IPS-NIHi11 (cell line): ENCODE measurements at places on chromosomes 5 and 9.

DNA sequence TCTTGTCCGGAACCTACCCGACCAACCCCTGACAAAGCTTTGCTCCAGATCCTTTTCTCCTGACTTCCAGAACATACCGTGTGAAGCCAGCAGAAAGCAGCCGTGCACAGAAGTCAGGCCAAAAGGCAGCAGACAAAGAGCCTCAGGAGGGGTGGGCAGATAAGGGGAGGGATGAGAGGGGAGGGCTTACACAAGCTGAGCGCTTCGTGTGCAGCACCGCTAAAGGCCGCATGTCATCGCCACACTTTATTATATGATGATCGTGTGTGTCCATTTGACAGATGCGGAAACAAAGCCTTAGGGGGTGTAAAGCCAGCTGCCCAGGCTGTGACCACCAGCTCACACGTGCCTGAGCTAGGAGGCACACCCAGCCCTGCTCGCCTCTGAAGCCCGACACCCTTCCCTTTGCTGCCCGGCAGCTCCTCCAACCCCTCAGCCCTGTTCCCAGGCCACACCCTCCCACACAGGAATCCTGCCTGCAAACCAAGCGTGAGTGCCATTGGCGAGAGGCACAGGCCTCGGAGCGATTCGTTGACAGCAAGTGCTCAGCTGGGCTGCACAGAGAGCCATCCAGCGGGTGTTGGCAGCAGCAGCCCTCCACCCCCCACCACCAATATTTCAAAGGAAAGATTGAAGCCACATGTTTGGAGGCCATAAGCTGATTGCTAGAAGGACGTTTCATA, 170.5 kb upstream of the SMIM23 start:
- peak; percentile 84 for DNase-seq

- DNase-seq: no peak
Observed at GRCh38 chr9:114799925-114800324, 5.9 kb downstream of the TNFSF15 start.

- no peak for DNase-seq
Observed at GRCh38 chr9:125966959-125967711, 220.0 kb downstream of the PBX3 start.

DNA sequence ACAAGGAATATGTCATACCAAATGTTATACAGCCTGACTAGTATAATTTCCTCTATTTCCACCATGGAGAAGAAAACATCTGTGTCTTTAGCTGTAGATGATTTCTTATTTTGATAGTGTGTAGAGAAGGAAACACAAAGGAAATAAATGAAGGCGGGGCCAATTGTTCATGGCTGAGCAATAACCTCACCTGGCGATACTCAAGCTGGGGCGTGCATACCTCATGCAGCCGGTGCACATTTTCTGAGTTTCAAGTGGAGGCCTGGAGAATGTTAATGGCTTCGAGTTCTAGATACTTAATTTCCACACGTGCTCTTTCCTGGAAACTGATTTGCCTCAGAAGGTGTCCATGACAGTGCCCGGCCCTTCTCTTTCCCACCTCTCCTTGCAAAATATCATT, 127.4 kb upstream of the TAF11L2 start:
- DNase-seq: no peak

GRCh38 chr5:137563646-137564397, 64.7 kb upstream of the SPOCK1 start:
- DNase-seq: no peak

DNA sequence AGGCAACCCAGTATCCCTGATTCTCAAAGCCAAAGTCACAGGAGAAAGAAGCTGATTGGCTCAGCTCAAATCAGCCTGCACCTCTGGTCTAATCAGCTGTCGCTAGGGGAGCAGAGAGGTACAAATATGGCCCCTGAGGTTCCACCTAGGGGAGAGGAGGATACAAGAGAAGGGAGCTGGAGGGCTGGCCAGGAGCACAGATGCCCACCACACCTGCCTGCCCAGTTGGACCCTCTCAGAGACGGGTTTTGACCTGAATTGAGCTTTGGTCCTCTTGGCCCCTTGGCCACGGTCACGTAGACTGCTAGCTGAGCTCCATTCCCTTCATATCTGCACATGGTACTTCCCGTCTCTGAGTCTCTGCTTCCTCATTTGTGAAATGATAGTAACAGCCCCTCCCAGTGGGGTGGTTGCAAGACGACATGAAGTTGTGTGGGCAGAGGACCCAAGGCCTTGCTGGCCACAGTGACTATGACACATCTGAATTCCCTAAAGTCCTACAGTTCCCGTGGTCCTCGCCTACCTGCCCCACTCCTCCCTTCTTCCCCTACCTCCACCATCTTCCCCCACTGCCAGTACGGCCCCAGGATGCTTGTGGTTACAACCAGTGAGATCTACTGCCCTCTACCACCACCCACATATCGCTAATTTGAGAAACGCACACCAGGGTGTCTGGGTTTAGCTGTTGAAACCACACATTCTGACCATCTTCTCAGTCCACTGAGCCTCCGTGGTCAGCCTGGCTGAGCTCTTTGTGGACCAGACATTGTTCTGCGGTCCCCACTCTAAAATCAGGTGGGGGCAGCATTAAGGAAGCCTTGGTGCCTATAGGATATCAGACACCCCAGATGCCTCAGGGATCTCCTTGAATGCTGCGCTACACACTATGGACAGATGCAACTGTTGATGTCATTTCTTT, 60.3 kb upstream of the NEK6 start:
- DNase-seq: no peak

DNA sequence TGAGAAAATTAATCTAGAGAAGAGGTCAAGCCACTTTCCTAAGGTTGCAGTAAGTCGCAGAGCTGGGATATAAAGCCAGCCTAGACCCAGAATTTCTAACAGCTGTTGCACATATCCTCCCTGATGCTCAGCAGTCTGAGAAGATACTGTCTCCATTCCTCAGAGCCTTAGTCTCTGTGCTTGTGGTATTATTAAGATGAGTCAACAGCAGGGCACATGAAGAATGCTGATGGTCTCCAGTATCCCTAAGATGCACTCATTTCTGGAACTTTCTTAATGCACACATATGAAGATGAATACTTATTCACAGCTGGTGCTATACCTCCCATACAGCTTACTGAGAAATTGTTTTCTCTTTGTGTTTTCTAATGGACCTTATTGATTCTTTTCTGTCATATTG, 32.5 kb downstream of the SGCD start:
- DNase-seq: no peak

- no peak for DNase-seq
Observed at GRCh38 chr5:73764586-73764985, 138.6 kb downstream of the ARHGEF28 start.

DNA sequence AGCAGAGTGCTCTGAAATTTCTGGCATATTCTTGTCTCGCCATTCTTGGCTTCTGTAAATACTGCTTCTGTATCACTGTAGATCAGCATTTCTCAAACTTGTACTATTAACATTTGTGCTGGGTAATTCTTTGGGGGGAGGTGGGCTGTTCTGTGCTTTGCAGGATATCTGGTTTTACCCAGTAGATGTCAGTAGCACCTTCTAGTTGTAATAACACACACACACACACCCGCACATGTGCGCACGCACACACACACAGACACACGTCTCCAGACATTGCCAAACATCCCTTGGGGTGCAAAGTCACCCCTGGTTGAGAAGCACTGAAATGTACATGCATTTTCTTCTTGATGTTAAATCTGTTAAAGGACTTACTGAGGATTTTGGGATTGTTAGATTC, 304.1 kb downstream of the MAT2B start:
- DNase-seq: no peak

DNA sequence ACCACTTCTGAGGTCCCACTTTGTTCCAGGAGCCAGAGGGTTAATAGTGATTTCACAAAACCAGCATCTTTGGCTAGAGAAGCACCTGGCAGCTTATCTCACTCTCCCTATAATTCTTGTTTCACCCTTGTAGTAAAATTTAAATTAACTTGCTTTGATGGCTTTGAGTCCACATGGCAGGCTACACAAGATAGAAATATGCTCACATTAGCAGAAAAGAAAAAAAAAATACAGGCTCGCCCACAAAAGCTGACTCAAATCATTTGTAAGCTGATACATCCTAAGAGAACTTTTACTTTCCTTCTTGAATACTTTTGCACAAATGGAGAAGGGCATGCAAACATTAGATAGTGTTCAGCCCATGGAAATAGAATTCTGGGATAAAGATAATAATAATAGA, 36.2 kb downstream of the TNFSF15 start:
- no peak for DNase-seq

DNA sequence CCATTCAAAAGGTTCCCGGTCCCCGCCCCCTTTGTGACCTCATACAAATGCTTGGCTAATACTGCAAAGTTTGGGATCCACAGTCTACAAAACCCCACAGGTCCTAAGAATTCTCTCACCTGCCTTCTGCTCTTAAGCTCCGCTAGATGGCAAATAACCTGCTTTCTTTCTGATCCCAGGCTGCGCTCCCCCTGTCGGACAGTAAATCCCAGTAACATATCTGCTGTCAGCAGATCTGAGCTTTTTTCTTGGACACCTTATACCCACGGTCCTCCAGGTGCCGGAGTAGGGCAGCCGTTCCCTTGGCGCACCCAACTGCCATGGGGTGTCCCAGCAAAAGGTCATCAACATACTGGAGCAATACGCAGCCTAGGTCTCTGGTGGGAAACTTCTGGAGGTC, 39.0 kb upstream of the PPP1R26 start:
- DNase-seq: no peak

- no peak for DNase-seq
Observed at GRCh38 chr9:4263591-4263990, 36.3 kb downstream of the GLIS3 start.

DNA sequence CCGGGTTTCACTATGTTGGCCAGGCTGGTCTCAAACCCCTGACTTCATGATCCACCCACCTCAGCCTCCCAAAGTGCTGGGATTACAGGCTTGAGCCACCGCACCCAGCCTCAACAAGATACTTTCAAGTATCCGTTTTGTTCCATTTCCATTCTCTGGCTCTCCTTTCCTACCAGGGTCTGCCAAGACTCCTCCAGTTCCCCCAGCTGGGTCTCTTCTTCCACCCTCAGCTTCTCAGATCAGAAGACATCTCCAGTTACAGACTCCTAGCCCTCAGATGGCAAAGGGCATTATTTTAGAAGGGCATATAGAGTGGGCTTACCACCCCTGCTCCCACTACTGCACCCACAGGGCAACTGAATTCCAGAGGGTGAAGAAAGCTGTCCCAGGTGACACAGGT, 1.5 kb upstream of the PDGFRB start:
- no peak for DNase-seq

- DNase-seq: no peak
Observed at GRCh38 chr5:147175516-147176097, 59.2 kb upstream of the STK32A start.

GRCh38 chr9:132882616-132883015, 3.9 kb downstream of the SPACA9 start:
- DNase-seq: no peak

- no peak for DNase-seq
Observed at GRCh38 chr5:5792106-5792505, 369.6 kb downstream of the ICE1 start.

DNA sequence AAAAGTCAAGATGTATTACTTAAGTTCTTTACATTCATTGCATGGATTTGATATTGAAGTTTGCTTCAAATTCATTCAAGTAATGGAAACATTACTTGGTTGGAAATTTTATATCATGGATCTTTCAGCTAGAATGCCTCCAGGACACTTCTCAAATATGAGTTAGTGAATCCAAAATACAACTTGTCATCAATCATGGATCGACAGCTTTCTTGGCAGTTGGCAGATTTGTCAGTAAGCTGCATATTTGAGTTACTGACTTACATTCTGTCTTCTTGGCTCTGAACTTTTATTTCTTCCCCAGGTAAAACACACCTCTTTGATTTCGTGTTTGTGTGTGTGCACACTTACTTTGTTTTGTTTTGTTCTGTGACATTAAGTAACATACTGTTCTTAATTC, 1171.1 kb downstream of the TAF11L14 start:
- DNase-seq: no peak

DNA sequence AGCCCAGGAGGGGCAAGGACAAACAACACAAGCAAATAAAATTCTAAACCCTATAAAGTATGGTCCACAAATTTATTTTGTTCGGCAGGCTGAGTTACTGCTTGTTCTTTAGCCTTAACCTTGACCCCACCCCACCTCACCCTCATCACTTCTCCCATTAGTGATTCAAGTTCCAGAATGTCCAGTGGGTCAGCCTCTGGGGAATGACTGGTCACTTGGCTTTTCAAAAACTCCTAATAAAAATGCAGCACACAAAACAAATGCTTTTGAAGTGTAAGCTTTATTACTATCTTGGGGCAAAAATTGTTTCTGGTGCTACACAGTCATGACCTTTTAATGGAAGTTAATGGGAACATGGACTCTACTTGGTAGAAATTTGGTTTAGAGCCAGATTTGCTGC, 142.1 kb downstream of the MPDZ start:
- no peak for DNase-seq

GRCh38 chr5:120088412-120088811, 375.7 kb upstream of the PRR16 start:
- no peak for DNase-seq

- peak; percentile 90 for DNase-seq
Observed at GRCh38 chr5:132419502-132420468, 50.3 kb downstream of the SLC22A5 start.

- DNase-seq: no peak
Observed at GRCh38 chr5:2656206-2656605, 95.3 kb downstream of the IRX2 start.

DNA sequence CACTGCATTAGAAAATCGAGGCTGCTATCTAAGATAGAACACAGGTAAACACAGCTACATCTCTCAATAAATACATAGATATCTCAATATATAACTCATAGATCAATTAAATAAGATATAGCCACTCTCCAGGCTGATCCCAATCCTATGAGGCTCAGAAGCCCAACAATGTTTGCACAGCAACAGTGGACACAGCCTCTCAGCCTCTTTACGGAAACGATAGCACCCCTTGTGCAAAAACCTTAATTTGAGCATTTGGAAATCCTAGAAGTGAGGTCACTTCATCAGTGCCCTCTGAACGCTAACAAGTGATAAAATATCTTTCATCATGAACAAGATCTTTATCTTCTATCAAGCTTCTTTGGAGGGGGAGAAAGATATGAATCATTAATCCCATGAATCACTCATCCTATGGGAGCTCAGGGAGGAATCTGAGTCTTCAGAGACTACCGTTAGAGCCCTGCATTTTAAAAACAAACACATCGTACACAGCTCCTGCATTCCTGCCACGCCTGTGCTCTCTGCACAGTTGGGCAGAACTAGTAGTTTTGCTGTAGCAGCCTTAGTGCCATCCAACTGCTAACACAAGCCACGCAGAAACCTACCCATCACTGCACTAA, 71.4 kb downstream of the MED27 start:
- DNase-seq: no peak

GRCh38 chr5:154038261-154038706, 426 bp downstream of the FAM114A2 start:
- DNase-seq: peak; percentile 58

GRCh38 chr9:95515272-95516113, 1.3 kb downstream of the PTCH1 start:
- DNase-seq: peak; percentile 57

- no peak for DNase-seq
Observed at GRCh38 chr9:125538092-125538473, 168.9 kb downstream of the MAPKAP1 start.

DNA sequence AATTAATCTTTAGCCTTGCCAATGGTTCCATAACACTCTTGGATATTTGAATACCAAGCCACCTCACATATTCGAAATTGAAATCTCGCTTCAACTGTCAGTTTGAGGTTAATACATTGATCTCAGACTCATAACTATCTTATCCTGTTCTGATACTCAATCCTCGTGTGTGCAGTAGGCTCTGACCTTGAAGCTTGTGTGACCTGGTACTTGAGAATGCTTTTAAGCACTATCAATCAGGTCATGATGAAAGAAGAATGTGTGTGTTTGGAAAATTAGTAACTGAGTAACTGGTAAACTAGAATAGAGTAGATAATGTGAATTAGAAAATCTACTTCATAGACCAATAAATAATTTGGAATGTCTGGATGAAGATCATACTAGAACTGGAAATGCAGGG, 1266.7 kb downstream of the MAT2B start:
- DNase-seq: no peak
